ENCODE measurements at places on chromosomes 4 and X.

DNA sequence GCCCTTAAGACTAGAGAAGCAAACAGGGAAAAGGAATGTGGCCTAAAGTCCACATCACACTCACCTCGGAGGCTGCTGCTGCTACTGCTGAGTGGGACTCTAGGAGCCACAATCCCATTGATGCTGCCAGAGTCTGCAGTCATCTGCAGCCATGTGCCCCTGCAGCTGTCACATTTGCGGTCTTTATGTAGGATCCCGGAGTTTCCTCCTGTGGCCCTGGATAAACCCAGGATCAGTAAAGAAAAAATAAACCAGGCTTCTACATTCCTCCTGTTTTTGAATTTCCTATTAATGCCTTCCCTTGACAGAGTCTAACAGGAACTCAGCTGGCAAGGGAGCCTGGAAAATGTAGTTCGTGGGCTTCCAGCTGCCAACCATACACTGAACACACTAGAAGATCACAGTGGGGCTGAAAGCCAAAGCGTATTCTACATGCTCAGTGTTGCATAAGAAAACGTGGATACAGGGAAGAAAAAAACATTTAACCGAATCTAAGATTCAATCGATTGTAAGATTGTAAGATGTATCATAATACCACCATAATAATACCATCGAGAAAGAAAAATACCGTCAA, 10.3 kb upstream of the PHEX start:
- DNase-seq, result no peak

- DNase-seq, result peak; percentile 7
Observed at GRCh38 chrX:48676893-48677270, 6.7 kb upstream of the WAS start.

GRCh38 chrX:129731228-129731627, 7.6 kb upstream of the XPNPEP2 start:
- DNase-seq, result no peak

GRCh38 chr4:141654098-141654497, 17.7 kb downstream of the IL15 start:
- DNase-seq, result peak; percentile 26

GRCh38 chrX:24080704-24081103, 25.9 kb downstream of the EIF2S3 start:
- no peak for DNase-seq

Data from thyroid gland (tissue), 4 donors.